ENCODE measurements at places on chromosomes 5 and 9.
A peak's percentile ranks its signal among the peaks of the same experiment; 100 is the strongest.

- no peak for DNase-seq
Measured at GRCh38 chr9:136786451-136786850, 4.7 kb upstream of the TMEM141 start.

DNA sequence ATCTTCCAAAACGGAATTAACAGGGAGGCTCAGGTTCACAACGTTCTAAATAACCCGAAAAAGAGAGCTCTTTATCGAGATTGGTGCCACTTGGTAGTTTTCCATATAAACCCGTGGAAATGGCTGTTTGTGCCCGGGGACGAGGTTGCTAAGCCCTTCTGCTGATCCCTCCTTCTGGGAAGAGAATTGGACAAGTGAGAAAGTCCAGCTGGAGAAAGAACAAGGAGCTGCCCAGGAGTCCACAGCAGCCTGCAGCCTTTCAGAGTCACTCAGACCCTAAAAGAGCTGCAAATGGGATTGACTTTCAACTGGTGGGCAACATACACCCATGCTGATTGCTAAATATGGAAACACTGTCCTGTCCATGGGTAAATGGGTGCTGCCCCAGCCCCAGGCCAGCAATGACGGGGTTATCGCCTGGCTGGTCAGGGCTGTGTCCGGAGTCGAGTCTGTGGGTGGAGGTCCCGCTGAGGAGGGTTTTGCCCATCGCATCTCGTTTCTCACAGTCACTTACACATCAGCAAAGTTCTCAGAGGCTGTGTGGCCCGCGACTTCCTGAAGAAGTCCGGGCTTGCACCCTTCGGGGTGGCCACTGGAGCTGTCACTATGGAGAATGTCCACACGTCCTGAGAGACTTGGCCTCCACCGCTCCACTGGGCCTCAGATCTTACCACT is 40.7 kb upstream of the HSD17B3 start:
- no peak for DNase-seq

- DNase-seq: no peak
Measured at GRCh38 chr5:66143473-66144073, 527 bp upstream of the SREK1 start.

DNA sequence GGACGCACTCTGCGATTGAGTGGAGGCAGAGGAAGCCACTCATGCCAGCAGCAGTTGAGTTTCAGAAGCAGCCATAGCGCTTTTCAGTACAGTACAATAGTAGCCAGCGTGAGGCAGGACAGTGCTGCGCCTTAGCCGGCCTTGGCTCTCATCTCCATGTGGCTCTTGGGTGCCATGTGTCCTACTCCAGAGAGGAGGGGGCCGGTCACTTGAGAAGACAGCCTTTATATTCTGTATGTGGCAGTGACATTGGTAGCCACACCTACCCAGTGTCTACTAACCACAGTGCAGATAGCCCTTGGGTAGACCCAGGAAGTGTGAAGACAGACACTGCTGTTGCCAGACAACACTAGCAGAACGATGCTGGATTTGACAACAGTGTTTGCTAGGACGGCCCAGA is 42.3 kb downstream of the FAM78A start:
- no peak for DNase-seq

DNA sequence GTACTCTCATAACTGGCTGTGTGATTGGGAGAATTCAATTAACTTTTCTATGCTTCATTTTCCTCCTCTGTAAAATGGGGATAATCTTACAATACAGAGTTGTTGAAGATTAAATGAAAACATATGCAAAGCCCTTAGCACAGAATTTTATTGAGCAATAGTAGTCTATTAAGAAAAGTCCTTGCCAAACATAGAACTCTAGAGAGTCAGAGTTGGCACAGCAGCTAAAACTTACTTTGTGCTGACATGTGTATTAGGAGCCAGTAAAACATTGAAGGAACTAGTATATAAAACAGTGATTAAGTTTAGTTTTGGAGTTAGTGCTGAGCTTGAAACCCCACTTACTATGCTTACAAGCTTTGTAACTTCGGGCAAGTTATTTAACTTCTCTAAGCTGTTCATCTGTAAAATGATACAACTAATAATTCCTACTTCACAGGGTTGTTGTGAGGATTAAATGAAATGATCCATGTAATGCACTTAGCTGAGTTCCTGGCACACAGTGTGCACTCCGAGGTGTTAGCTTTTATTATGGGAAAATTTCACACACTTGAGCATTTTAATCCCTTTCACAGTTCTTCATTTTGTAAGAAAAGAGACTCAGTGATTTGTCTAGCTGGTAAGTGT is 20.0 kb upstream of the GRIN3A start:
- DNase-seq: no peak

DNA sequence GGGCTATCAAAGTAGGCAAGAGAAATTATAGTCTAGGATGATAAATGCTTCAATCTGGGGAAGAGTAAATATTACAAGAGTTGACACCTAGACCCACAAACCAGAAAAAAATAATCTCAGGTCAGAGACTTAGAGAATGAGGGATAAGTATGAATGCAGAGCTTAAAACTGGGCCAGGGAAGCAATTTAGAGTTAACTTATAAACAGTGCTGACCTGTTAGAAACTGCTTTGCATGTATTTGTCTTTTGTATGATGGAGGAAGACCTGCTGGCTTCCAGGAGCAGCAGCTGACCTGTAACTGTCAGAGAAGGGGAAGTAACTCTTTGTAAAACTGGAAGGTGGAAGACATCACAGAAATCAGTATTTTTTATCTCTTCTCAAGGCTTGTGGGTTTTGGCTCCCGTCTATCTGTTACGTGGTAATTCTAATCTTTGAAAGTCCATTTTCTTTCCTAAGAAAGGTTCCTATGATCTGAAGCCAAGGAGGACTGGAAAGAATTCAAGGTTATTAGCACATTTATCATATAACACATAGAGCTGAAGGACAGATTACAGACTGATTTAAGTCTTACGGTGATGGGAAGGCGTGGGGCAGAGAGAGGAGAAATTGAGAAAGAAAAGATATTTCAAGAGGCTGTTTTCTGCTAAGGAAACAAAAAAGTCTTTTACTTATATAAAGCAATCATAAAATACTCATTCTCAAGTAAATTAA is 114.7 kb upstream of the ADAMTS19 start:
- DNase-seq: no peak

- DNase-seq: no peak
Measured at GRCh38 chr5:134444941-134445471, 33.3 kb upstream of the CDKN2AIPNL start.

GRCh38 chr9:135926402-135927194 is 19.3 kb upstream of the CAMSAP1 start:
- DNase-seq: peak; percentile 17

DNA sequence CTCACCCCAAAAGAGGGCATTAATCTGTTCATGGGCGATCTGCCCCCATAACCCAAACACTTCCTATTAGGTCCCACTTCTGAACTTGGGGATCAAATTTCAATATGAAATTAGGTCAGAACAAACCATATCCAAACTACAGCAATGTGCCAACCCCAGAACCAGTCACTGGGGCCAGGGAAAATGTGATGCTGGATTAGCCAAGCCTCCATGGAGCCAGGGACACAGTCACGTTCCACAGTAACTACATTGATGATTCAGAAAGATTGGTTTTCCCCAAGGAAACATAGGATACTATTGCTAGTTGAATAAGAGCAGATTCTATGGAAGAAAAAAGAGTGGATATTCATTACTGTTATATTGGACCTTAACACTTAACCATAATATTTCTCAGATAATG is 84.2 kb downstream of the GIN1 start:
- DNase-seq: no peak

GRCh38 chr9:133087429-133088145 is 25.8 kb downstream of the CEL start:
- no peak for DNase-seq
